ENCODE measurements at places on chromosomes 7 and 10. TPM values are rescaled to one million over a fixed set of nuclear protein-coding genes. Genes with fewer than 3 reads are reported as not detected.

MYO3A gene
- total RNA-seq, result 21.1 TPM

FAM170B gene
- total RNA-seq, result 11.7 TPM

TACC2 gene
- 24.2 TPM for total RNA-seq

SKIDA1 gene
- 6.6 TPM for total RNA-seq

DNA sequence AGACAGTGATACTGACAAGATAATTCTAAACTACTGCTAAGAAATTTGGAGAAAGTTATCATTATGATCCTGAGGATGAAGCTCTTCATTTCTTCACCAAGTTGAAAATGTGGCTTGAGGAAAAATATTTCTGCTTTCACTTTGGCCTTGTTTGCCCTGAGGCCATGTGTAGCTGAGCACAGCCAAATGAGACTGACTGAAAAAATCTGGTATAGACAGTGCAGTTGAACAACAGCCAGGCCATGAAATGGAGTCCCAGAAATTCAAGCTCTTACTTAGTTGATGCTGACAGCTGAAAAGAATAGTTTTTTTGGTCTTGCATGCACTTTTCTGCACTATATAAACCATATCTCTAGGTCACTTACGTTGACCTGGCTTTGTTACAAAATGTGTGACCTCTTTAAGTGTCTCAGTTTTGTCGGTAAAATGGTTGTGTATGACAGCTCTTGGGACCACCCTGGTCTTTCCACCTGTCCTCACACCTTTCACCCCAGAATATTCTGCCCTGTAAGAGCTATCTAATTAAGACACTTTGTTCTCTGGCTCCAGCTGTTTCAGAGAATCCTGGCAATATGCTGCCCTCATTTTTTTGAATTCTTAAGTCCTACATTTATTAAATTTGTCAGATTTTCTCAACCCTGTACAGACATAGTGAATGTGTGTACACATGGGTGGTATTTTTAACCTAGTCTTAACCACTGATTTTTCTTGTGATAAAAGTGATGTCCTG, 91.3 kb downstream of the CD36 start:
- peaks cover 7% of the 10 kb centered on the region for H3K4me1 ChIP-seq
- H3K4me3 ChIP-seq, result no peak overlapping the region
- DNase-seq, result peak; percentile 38
- H3K27ac ChIP-seq, result peak overlapping the region; percentile 51
- no peaks in the 10 kb centered on the region for H3K36me3 ChIP-seq

DNA sequence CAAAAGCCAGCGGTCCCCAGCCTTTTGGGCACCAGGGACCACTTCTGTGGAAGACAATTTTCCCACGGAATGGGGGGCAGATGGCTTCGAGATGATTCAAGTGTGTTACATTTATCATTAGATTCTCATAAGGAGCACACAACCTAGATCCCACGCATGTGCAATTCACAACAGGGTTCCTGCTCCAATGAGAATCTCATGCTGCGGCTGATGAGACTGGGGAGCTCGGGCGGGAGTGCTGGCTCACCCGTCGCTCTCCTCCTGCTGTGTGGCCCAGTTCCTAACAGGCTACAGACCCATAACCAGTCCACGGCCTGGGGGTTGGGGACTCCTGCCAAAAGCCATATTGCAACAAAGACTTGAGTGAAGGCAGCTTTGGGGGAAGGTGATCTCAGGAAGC, 26.6 kb upstream of the DOCK1 start:
- H3K4me1 ChIP-seq, result no peaks in the 10 kb centered on the region
- H3K27ac ChIP-seq, result no peak overlapping the region
- H3K27me3 ChIP-seq, result no peaks in the 10 kb centered on the region

GRCh38 chr7:16638282-16639280, 7.0 kb downstream of the ANKMY2 start:
- H3K4me1 ChIP-seq, result peaks cover 13% of the 10 kb centered on the region
- DNase-seq, result no peak
- no peak overlapping the region for H3K27ac ChIP-seq
- no peaks in the 10 kb centered on the region for H3K27me3 ChIP-seq
- no peaks in the 10 kb centered on the region for H3K36me3 ChIP-seq

GRCh38 chr7:127794136-127794535, 142.1 kb downstream of the SND1 start:
- peaks cover 3% of the 10 kb centered on the region for H3K4me1 ChIP-seq
- no peak overlapping the region for H3K4me3 ChIP-seq
- no peak overlapping the region for H3K27ac ChIP-seq
- H3K27me3 ChIP-seq, result no peaks in the 10 kb centered on the region
- no peaks in the 10 kb centered on the region for H3K36me3 ChIP-seq
- no peak for DNase-seq
